ENCODE measurements at places on chromosomes 3 and 15. TPM values are rescaled to one million over a fixed set of nuclear protein-coding genes. Genes with fewer than 3 reads are reported as not detected.

GRCh38 chr3:94616833-94617232, 554.0 kb downstream of the NSUN3 start:
- no peaks in the 10 kb centered on the region for H3K36me3 ChIP-seq
- no peak overlapping the region for H3K27ac ChIP-seq
- H3K4me3 ChIP-seq, result no peak overlapping the region
- no peaks in the 10 kb centered on the region for H3K27me3 ChIP-seq
- H3K4me1 ChIP-seq, result no peaks in the 10 kb centered on the region

DNA sequence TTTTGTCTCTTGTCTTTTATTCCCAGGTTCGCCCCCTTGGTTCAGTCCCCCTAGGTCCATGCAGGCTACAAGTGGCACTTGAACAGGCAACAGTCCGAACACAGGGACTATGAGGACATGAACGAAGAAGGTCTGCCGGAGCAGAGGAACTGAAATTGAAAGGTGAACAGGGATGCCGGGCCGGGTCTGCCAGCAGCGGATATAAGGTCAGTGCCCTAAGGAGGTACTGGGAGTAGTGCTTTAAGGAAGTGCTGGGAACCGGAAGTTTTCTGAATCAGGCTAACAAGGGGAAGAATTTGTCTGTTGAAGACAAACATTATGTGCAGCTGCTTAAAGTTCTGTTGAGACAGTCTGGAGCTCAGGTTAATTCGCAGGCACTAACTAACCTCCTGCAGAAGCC, 46.8 kb downstream of the LSM3 start:
- DNase-seq, result no peak
- H3K27ac ChIP-seq, result no peak overlapping the region
- H3K27me3 ChIP-seq, result peaks cover 57% of the 10 kb centered on the region

- H3K27ac ChIP-seq, result no peak overlapping the region
- H3K4me3 ChIP-seq, result no peak overlapping the region
- DNase-seq, result no peak
- H3K27me3 ChIP-seq, result peaks cover 11% of the 10 kb centered on the region
- no peaks in the 10 kb centered on the region for H3K36me3 ChIP-seq
These were observed 16.7 kb downstream of the PLA2G4D start for GRCh38 chr15:42077689-42078088.

DNA sequence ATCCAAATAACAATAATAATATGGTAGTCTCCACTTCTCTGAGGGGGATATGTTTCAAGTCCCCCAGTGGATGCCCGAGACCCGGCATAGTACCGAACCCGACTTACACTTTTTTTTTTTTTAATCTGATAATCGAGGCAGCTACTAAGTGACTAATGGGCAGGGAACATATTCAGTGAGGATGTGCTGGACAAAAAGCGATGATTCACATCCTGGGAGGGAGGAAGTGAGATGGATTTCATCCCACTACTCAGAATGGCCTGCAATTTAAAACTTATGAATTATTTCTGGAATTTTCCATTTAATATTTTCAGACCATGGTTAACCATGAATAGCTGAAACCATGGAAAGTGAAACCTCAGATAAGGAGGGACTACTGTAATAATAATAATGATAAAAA, 49.5 kb upstream of the SELENOK start:
- no peaks in the 10 kb centered on the region for H3K36me3 ChIP-seq
- no peaks in the 10 kb centered on the region for H3K4me1 ChIP-seq
- no peak overlapping the region for H3K4me3 ChIP-seq
- H3K27me3 ChIP-seq, result peaks cover 20% of the 10 kb centered on the region
- H3K27ac ChIP-seq, result no peak overlapping the region
- DNase-seq, result no peak

GRCh38 chr15:48645558-48646330, at the start of gene FBN1:
Gene FBN1 (minus strand): TSS chr15:48645709. CDS start chr15:48644769, 940 bp downstream.
- DNase-seq, result peak; percentile 52
- peaks cover 57% of the 10 kb centered on the region for H3K27me3 ChIP-seq

- H3K4me1 ChIP-seq, result no peaks in the 10 kb centered on the region
- no peak overlapping the region for H3K27ac ChIP-seq
- H3K27me3 ChIP-seq, result peaks cover 9% of the 10 kb centered on the region
These were observed 16.4 kb upstream of the LRIG1 start for GRCh38 chr3:66517241-66517640.

GRCh38 chr3:148651549-148651948, 46.2 kb upstream of the AGTR1 start:
- no peak overlapping the region for H3K27ac ChIP-seq
- no peaks in the 10 kb centered on the region for H3K4me1 ChIP-seq
- no peaks in the 10 kb centered on the region for H3K27me3 ChIP-seq
- no peak overlapping the region for H3K4me3 ChIP-seq

DNA sequence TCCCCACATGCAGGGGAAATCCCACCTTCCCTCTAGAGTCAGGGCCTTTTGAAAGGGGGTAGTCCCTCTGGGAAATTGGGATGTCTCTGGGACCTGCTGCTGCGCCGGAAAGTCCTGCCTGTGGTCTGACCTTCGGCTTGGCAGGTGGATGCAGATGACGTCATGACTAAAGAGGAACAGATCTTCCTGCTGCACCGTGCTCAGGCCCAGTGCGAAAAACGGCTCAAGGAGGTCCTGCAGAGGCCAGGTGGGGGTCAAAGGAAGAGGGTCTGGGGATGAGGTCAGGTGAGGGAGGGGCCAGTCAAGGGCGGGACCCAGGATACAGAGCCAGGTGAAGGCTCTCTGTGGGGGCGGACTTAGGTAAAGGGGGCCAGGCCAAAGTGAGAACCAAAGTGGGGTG, 16.2 kb downstream of the PTH1R start:
- peaks cover 8% of the 10 kb centered on the region for H3K4me1 ChIP-seq
- H3K4me3 ChIP-seq, result no peak overlapping the region
- H3K36me3 ChIP-seq, result no peaks in the 10 kb centered on the region

Gene GNAT1
- total RNA-seq, result not detected

DNA sequence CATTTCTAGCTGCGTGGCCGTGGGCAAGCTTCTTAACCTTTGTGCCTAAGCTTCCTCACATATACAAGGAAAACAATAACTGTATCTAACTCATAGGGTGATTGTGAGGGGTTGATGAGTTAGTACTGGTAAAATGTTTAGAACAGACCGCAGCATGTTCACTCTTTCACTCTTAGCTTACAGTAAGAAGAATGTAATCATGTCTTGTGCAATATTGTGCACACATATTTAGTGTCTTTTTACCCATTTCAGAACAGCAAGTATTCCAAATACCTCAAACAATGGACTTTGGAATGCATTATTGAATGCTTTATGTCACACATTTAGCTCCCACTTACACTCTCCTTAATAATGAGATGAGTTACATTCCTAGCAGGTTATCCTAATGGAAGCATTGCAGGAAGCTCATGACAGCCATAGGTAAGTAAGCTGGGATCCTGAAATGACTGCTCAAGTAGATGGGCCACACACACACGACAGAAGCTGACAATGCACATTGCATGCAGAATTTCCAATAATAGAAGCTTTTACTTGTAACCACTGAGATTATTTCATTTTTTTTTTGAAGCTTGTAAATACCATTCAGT, 468.9 kb upstream of the WNT5A start:
- H3K36me3 ChIP-seq, result no peaks in the 10 kb centered on the region
- no peak overlapping the region for H3K27ac ChIP-seq
- DNase-seq, result no peak

- no peaks in the 10 kb centered on the region for H3K36me3 ChIP-seq
- no peak overlapping the region for H3K4me3 ChIP-seq
- no peaks in the 10 kb centered on the region for H3K27me3 ChIP-seq
- H3K27ac ChIP-seq, result no peak overlapping the region
- no peak for DNase-seq
- peaks cover 3% of the 10 kb centered on the region for H3K4me1 ChIP-seq
These were observed 39.9 kb upstream of the MB21D2 start for GRCh38 chr3:192957441-192958021.

Data from activated CD8-positive, alpha-beta memory T cell treated with anti-CD3 and anti-CD28 coated beads, Interleukin-2, amount 10 ng/mL, durations not matched to agents 7 days and 5 days (primary cell).